ENCODE measurements at places on chromosomes 2 and 18.
A peak's percentile ranks its signal among the peaks of the same experiment; 100 is the strongest.

DNA sequence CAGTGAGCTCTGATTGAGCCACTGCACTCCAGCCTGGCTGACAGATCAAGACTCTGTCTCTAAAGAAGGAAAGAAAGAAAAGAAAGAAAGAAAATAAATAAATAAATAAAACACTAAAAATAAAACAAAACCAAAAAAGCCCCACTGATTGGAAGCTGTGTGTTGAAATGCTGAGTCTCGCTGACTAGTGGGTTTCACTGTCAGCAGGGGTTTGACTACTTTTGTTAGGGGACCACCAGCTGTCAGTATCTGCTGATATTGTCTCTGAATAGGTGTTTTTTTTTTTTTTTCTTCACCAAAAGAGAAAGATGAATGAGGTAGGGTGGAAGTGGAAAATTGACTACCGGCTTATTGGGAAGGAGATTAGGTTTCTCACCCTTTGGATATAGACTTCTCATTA lies 12.8 kb upstream of the ACTR2 start:
- no peak for DNase-seq

DNA sequence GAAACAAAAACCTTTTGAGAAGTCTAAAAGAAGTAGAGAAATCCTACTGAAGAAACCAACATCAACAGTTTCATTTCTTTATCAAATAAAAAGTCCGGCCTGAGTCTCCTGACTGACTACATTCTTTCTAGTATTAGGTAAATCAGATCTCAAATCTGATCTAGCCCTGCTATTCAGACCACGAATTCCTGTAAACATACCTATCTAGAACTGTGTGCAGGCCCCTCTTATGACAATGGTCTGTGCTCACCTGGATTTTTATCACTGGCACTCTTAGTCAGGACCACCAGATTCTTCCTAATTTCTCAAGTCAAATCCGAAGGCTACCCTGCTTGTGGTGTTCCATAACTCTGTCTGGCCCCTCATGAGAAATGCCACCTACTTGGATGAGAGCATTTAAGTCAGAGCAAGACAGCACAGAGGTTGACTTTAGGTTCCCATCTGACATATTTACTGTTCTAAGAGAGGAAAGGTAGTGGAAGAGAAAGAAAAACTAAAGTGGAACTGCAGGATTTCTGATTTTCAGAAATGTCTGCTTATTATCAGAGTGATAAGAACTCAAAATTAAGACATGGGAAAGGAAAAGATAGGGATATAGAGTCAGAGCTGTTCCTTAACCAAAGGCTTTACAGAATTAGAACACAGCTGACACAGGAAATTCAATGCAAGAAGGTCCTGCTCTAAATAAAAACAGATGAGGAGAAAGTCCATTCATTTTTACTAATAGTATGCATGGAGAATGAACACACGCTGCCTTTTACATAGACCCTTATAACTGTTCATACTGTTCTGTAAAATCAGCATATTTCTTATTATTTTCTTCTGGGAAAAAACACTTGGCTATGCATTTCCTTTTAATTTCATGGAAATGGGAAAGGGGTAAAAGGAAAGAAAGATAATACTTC lies 56.5 kb downstream of the SLC8A1 start:
- no peak for DNase-seq

- no peak for DNase-seq
These were observed 24.3 kb downstream of the METTL8 start for GRCh38 chr2:171409436-171409971.

DNA sequence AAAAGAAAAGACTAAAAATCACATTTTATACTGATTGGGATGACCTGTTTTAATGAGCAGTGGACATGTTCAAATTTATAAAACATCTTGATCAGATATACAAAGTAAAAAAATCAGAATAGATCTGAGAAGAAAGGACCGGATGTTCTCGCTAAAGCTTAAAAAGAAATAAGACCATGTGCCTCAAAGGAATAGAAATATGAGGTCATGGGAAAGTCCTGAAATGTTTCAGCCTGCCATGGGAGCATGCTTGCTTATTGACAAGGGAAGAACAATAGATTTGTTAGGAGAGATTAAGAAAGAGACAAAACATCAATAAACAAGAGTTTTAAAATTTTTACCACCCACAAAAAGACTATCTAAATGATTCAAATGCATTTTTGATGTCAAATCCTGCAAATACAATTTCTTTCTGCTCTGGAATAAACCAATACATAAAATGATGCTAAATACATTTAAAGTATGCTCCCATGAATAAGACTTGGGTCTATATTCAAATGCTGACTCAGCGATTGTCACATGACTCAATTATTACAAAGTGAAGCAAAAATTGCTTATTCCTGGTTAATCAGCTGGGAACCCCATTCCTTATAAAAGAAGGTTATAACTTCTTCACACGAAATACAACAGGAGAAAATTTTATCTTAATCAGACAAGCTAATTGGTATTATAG lies 633.9 kb upstream of the PKDCC start:
- DNase-seq, result no peak

GRCh38 chr2:84940088-84940470 lies 30.9 kb upstream of the KCMF1 start:
- DNase-seq, result no peak

DNA sequence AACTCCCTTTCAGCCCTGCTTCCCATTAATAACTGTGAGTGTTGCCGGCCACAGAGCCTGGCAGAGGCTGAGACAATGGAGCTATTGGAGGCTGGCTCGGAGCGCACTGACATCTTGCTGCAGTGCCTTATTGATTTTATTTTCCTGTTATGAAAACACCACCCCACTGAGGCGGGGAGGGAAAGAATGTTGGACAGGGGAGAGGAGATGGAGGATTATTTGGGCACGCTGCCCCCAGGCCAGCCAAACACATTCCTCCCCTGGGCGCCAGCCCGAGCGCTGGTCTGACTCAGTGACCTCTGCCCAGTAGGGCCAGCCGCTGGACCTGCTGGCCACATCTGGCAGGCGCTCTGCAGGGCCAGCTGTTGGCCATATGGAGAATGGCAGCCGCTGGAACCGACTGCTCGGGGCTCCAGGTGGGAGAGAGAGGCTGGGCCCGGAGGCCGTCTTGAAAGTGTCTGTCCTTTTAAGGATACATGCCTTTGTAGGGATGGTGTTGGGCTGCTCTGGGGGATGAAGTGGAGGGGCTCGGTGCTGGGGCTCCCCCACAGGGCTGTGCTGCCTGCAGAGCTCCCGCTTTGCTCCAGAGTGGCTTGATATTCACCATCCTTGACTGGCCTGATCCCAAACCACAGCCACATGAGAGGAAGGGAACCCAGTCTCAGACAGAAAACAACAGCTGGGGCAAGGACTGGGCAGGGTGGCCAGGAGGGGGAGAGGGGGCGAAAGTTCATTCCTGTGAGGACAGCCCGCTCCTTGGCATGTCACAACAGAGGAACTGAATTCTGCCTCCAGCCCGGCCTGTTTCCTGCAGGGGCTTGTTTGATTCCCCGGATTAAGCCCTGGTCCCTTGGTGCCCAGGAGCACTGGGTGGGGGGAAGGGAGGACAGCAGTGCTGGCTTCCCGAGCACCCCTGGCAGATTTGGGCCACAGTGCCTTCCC lies 179.0 kb downstream of the KLHL29 start:
- no peak for DNase-seq

DNA sequence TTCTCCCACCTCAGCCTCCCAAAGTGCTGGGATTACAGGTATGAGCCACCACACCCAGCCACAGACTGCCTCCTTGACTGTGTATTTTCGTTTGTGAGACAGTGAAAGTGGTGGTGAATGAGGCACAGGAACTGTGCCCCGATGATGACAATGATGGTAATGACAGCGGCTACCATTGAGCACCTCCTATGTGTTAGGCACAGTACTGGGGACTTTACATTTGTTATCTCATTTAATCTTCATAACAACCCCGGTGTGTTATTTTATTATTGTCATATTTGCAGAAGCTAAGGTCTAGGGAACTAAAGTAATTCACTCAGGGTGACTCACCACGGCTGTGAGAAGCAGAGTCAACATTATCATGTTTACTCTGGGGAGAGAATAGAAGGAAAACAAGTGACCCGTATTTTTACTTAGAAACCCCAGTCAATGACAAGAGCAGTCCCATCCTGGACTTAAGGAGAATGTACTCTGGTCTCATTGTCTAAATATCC lies 77.6 kb upstream of the ALPP start:
- no peak for DNase-seq

- DNase-seq, result peak; percentile 37
These were observed 18.6 kb upstream of the MRPL19 start for GRCh38 chr2:75627902-75628504.

DNA sequence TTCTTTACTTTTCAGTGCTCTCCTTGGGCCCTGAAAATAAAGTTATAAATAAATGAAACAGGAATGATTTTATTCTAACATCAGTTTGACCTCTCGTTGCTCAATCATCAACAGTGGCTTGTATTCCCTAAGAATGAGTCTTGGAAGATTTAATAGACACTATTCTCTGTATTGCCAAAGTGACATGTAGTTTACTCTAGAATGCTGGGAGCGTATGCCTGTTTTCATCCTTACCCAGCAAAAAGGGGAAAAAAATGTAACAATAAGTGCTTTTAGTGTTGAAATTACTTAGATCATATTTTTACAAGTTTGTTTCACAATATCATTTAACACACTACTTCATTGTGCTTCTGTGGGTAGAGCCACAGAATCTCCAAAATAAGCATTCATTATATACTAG lies 240.6 kb upstream of the CWC22 start:
- DNase-seq, result no peak

DNA sequence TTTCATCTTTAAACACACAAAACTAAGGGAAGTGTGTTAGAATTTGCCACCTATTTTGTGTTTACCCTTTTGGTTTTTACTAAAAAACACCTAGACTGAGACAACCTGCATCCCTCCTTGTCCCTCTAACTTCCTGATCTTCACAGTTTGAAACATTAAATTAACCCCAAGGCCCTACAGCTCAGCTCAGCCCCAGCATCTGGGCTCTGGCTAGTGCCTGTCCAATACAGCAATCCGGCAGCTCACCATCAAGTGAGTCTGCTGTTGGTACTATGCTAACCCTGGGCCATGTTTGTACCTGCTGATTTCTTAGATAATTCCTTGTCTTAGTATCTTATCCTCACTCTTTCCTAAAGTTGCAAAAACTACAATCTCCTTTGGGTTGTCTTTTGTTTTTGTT lies 162.4 kb downstream of the DSEL start:
- DNase-seq, result no peak

All from NCI-H526 (cell line).